ENCODE measurements at places on chromosomes 16 and 17. TPM values are rescaled to one million over a fixed set of nuclear protein-coding genes. Genes with fewer than 3 reads are reported as not detected.

Gene CDRT15
- total RNA-seq: not detected

GRCh38 chr16:79336437-79337229 lies 263.9 kb downstream of the MAF start:
- DNase-seq: no peak

- DNase-seq: no peak
Measured at GRCh38 chr16:17780181-17780580, 309.4 kb upstream of the XYLT1 start.

Gene IGSF6
- total RNA-seq: 39.6 TPM

Gene PIRT
- not detected for total RNA-seq

All from spleen (tissue), 13 donors.